ENCODE measurements at places on chromosomes 11 and 22.

- no peak for DNase-seq
Measured at GRCh38 chr11:78901831-78902230, 327.2 kb upstream of the NARS2 start.

DNA sequence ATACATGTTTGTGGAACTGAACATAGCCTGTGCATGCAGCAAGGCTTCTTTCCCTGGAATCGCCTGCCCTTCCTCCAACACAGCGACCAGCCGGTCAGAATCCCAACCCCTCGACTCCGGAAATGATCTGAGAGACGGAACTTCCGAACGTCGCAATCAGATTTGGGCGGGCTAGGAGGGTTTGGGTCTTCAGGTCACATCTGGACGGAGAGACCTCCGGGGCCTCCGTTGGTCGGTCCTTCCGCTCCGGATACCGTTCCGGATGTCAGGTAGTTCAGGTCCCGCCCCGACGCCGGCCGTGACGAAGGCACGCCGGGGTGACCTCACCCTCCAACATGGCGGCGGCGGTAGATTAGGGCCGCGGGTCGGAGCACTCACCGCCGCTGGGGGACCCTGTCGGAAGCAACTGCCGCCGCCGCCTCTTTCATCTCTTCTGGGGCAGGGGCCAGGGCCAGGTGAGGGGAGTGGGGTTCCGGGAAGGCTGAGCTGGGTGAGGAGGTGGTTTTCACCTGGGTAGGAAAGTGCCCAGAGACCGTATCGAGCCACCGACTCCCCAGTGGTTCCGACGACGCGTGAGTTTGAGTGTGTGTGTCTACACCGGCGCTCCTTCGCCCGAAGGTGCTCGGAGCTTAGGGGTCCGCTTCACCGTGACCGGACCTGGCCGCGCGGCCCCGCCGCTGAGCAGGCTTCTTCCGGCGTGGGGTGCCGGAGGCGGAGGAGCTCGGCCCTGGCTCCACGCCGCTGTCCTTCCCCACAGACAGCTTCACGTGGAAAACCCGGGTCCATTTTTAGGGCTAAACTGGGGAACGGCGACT is at the start of gene BCL2L13:
Gene BCL2L13, plus strand, starts transcription at position 326 of the 815 bp plus-strand sequence. CDS start 16,955 bp downstream, outside the sequence.
- DNase-seq: peak; percentile 94

DNA sequence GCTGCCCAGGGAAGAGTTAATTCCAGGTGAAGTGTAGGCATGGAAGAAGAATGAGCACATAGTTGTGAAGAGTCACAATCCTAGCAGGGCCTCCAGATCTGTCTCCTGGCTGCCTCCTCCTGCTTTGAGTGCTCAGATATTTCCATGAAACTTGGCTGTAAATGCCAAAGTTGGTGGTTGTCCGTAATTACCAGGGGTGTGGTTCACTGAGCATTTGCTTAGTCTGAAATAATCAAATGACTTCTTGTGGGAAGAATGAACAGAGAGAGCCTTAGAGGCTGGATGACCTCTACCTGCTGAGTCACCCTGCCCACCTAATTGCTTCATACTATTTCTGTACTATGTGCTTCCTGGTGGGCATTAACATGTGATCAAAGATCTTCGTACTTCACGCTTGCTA is 50.9 kb downstream of the APIP start:
- DNase-seq: no peak

DNA sequence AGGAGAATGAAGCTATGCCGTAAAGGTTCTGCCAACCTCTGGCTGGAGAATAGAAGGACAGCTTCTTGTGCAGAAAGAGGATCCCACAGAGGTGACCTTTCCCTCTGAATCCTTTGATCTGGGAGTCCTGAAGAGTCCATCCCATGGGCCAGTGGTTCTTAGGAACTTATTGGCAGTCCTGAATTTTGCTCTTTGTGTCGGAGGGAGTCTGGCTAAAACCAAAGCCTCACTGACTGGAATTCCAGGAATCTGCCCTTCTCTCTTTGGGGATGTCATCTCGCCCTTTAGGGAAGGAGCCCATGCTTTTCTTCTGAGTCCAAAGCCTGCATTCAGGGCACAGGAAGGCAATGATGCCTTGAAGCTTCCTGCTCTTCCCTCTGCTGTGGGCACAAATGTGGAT is 45.5 kb downstream of the PKNOX2 start:
- no peak for DNase-seq

GRCh38 chr11:74493791-74494630 is 487 bp upstream of the LIPT2 start:
- no peak for DNase-seq

DNA sequence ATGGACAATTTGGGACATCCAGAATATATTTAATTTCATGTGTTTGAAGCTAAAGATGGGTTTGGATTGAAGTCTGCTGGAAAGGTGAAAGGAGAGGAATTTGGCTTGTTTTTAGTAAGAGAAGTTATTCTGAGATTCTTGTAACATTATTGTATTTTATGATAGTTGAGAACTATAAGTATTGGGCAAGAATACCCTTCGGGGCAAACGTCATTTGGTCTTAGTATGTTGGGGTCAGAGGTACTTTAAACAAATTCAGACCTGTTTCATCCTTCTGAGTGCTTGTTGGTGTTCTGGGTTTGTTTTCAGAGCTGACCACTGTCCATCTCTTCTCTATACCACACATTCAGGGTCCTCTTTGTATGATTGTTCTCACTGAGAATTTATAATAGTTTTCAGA is 19.5 kb downstream of the PANX1 start:
- no peak for DNase-seq

GRCh38 chr11:74004759-74005615 is 3.9 kb downstream of the UCP3 start:
- DNase-seq: no peak

DNA sequence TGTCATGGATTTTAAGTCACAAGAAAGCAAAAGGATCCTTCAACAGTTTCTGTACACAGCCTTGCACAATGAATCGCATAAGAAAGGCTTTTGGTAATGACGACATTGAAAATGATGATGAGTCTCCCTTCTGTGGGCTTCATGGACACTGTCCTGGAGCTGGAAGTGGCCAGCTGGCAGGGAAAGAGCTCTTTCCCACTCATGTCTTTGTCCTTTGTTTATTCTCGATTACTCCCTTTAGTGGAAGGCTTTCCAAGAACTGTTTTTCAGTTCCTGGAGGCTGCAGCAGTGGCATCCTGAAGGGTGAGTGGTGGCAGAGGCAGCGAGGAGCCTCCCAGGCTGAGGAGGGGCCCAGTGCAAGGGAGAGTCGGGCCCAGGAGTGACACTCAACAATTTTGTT is 505.2 kb downstream of the NTM start:
- DNase-seq: no peak

DNA sequence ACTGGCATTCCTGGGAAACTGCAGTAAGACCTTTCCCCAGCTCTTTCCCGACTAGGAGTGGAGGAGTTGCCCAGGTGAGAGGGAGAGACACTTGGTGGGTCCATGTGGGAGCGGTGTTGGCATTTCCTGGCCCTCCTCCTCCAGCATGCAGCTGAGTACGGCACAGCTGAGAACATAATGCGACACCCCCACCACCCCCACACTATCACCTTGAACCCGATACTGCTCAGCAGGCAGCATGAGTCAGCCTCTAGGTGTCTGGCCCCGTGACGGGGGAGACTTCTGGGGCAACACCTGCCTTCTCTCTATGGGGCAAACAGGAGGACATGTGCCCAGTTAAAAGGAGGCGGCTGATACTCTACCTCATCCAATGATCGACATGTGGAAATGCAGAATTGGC is 64.4 kb downstream of the PKNOX2 start:
- DNase-seq: no peak

GRCh38 chr11:65505466-65506289 is 6.8 kb downstream of the MALAT1 start:
- peak; percentile 44 for DNase-seq

DNA sequence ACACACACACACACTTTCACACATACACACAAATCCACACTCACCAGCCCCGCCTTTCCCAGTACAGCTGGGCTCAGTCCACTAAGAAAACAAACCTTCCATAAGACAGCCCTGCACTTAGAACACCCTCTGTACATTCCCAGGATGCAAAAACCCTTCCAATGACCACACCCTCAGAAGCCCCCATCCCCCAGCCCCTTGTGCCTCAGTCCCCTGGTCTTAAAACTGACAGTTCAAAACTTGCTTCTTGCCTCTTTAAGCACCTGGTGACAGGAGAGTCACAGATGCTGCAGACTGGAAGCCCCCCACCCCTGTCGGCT is 23.0 kb downstream of the APLNR start:
- DNase-seq: no peak

GRCh38 chr22:37433786-37434185 is 6.5 kb upstream of the ELFN2 start:
- DNase-seq: no peak

DNA sequence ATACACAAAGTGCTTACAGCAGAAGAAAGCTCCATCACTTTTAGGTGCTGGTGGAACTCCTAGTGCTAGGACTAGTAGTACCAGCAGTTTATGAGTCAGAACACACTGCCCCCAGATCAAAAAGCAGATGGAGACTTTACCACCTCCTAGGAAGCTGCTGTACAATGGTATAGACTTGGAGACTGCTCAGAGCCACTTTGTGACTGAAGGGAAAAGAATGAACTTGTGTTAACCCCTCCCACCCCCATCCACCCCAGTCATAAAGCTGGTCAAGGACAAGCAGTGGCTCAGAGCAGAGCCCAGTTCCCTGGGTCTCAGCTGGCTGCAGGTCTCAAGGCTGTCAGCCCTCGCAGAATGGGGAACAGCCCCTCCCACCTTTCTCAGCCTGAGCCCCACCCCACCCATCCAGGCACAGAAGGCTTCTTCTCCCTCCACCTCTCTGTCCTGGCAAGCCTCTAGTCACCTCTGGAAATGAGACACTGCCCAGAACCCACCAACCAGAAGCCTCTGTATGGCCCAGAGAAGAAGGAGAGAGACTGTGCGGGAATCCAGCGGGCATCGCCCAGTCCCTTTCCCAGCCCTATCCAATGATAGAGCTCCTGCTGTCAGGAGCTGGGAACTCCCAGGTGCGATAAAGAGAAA is 23.8 kb downstream of the PACSIN2 start:
- DNase-seq: no peak

DNA sequence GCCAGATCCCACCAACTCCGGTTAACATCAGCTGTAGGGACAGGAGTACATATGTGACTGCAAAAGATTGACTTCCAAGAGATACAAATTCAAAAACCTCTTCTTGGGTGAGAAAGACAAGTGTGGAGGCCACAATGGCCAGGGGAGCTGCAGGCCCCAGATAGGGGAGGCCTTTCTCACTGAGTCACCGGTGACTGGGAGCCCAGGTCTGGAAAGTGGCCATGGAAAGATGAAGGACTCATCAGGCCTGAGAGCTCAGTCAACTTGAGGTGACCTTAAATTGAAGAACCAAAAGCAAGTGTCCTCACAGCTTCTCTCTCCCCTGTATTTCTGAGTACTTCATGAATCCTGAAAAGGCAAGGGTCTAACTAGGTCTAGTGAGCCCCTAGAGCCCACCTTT is 90.4 kb upstream of the CLPB start:
- no peak for DNase-seq

GRCh38 chr11:134040386-134041302 is 28.2 kb upstream of the JAM3 start:
- no peak for DNase-seq

DNA sequence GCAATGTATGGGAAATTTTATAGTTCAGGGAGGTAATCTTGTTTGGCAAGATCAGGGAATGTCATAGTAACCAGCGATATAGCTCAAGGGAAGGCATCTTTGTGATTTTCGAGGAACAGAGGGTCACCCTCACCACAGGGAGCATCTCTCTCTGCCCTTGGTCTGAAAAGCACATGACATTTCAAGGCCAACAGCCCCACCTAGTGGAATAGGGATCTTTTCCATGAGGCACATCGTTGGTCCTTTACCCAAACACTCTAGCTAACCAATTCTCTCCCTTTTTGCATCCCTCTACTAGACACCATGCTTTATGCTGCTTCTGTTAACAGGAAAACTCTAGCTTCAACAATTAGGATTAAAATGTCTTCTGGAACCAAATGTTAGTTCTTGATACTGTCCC is 179.0 kb downstream of the GRM5 start:
- DNase-seq: no peak

GRCh38 chr11:123796226-123796625 is 9.9 kb downstream of the OR6M1 start:
- DNase-seq: no peak

DNA sequence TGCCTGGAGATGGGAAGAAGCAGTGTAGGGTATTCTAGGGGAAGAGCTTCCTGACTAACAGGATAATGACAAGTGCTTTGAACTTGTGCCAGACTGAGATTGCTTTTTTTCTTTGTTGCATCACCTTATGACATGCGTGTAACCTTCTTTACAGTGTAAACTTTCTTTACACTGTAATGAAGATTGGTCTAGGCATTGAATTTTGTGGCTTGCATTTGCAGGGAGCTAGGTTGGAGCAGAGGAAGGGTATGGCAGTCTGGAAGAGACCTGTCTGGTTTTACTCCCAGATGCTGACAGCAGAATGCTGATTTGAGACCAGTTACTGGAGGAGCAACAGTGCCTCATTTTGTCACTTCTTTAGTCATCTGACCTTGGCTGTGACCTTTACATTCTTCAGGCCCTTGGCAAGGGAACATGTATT is 5.6 kb downstream of the DDB2 start:
- no peak for DNase-seq

DNA sequence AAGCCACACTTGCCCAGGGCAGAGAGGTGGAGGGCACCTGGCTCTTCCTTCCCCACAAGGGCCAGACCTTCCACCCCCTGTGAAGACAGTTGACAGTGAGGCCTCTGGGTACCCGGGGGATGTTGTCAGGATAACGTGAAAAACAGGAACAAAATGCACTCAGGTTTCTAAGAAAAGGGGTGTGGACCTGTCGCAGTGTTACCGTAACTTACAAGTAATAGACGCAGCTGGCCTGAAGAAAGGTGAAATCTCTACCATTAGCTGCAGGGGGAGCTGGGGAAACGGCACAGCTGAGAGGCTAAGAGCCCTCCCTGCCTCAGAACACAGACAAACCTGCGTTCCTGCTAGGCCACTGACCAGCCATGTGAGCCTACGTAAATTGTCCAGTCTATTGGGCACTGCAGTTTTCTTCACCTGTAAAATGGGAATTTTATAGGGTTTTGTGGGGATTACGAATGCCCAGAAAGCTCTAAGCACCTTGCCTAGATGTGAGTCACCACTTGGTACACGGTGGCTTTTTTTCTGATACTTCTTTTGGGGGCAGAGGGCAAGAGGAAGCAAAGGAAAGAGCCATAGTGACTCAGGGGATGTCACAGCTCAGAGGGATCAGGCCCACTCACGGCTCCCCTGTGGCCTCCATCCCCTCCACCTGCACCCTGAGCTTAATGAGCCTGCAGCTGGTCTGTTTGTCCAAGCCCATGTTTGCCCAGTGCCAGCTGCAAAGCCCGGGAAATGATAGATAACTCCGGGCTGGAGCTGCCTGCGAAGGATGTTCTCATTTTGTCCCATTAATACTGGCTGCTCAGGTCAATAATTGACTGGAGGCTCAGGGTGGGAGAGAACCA is 18.4 kb upstream of the CABP7 start:
- DNase-seq: no peak
